ENCODE measurements at places on chromosomes 2 and 18.

GRCh38 chr2:71451705-71452104 is 1.7 kb upstream of the DYSF start:
- DNase-seq: no peak

DNA sequence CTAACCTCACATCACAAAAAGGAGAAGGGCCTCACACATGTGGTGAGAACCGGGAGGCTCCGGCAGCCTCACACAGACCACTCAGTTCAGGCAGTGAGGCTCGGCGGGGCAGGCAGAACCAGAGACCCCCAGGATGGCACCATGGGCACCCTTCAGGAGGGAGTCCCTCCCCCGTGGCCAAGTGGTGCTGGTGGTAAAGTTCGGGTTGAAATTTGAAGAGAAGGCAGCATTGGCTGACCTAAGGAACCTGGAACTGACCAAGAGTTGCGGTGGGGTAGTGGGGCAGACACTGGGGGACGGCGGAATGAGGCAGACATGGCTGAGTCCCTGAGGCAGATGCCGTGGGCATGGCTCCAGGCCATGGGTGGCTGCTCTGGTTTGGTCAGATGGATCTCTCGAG is 239.3 kb upstream of the MYT1L start:
- no peak for DNase-seq

DNA sequence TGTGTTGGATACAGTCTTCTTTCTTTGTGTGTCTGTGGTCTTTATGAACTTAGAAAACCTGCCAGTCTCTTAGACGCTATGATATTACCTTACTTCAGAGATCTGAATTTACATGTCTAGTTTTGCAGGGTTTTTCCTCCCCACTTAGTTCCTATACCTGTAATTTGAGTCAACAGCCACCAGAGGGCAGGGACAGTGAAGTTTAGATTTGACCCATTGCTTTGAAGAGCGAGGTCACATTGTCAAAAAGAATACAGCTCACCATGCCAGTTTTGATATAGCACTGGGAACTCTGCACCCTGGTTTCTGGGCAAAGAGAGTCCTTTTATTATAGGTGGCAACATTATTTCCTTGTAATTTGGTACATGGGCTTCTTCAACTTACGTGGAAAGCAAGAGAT is 102.3 kb downstream of the MAPK4 start:
- no peak for DNase-seq

DNA sequence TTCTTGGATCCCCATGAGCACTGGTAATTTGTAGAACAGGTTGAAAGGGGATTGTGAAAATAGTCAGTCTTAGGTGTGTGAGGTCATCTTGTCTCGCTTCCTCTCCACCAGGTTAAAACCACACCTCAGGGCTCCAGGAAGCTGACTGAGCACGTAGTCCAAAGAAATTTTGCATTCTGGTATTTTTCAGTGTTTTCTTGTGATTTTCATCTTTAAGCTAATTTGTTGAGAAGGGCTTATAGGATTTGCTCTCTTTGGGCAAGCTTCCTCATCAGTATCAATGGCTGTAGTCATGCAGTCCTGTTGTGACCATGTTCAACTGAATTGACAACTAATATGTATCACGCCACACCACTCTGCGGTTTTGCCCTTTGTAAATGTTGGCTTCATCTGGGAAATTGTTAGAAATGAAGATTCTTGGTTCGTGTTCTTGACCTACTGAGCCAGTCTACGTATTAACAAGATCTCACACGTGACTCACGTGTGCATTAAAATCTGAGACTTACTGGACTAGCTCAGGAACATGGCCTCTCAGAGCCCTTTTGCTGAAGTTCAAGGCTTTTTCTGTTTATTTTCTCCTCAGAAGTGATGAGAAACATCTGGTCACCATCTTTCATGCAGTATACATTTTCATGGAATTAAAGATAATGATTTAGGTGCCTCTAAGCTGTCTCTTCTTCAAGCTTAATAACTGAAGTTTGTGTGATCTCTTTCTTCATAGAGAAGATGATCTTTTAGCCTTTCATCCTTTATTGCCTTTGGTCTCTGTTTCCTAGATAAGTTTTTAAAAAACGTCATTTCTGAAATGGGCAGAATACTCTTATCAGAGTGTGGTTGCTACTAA is 32.8 kb downstream of the FMNL2 start:
- peak; percentile 24 for DNase-seq

DNA sequence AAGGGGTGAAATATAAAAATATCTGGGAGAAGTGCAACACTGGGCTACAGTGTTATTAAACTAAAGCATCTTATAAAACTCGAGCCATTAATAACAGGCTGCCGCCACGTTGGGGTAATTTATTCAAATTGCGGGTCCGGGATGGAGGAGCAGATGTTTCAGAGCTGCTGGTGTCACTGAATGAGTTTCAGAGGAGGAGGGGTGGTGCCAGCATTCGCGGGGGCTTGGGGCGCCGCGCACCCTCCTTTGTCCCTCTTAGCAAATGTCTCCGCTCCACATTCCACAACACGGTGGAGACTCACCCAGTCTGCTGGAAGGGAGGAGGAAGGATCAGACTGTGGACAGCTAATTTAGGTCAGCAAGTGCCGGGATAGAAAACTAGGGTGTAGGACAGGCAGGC is 260.5 kb downstream of the CELF4 start:
- no peak for DNase-seq

DNA sequence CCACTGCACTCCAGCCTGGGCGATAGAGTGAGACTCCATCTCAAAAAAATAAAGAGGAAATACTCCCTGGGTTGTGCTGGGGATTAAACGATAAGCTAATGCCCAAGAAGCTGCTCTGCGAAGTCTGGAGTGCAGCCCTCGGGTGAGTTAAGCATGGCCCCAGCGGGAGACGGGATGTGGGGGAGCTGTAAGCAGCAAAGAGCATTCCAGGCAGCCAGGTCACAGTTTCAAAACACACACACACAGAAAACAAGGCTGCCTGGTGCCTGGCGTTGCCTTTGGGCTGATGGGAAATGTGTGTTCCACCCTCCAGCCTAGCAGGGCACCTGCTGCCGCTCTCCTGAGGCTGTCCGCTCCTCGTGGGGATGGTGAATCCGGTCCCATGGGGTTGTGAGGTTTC is 24.1 kb downstream of the ODC1 start:
- peak; percentile 92 for DNase-seq

- DNase-seq: peak; percentile 27
These were observed 5.1 kb downstream of the ZNF236 start for GRCh38 chr18:76827205-76828200.

DNA sequence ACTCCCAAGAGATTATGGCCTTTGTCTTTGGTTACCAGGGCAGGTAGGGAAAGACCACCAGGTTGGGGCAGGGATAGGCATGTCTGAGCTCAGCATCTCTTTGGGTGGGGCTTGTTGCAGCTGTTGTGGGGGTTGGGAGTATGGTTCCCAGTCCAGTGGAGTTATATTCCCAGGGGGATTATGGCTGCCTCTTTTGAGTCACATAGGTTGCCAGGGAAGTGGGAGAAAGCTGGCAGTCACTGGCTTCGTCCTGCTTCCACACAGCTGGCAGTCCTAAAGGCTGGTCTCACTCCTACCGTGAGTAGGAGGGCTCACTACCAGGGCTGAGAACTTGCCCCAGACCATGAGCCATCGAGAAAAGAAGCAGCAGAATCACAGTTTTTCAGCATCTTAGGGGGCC is 79.1 kb downstream of the LYPD6 start:
- no peak for DNase-seq

DNA sequence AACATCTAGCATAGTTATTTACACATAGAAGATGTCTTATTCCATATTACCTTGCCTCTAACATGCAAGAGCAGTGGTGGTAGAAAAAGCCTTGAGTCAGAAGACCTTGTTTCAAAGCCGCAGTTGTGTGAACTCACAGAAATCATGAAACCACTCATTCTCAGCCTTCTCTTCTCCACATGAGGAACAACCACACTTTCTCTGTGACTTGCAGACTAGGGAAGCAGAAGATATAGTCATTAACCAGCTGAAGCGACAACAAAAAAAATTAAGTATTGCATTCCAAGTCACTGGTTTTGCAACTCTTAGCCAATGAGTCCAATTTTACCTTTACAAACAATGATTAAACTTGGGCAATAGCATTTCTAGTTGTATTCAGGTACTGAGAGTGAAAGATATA is 19.0 kb downstream of the TWSG1 start:
- DNase-seq: no peak

DNA sequence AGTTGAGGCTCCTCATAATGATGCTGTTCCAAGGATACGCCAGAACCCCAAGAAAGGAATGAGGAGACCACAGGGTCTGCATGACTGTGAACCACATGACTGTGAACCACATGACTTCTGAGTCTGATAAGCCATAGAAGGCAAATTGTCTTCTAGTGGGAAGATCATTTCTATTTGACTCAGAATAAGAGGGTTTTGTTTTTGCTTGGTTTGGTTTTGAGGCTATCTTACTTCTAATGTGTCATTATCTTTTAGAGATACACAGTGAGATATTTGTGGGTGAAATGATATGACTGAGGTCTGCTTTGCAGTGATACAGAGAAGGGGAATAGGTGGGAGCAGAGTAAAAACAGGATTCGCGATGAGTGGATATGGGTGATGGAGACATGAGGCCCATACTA is 28.9 kb upstream of the BCL2L11 start:
- DNase-seq: no peak

DNA sequence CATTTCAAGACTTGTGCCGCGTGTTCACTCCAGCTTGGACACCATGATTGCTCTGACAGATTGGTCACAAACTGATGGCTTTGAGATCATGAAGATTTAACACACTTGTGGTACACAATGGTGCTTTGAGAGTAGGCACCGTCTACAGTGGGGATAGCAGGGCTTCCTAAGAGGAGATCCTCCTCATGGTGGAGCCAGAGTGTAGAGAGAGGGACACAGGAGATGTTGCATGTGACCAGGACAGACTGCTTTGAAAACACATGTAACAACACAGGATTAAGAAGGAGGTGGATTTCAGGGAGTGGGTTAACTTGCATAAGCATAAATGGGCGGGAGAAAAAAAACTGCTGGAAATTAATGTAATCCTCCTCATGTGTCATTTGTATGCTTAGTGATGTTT is 95.7 kb upstream of the LINC00305 start:
- no peak for DNase-seq

DNA sequence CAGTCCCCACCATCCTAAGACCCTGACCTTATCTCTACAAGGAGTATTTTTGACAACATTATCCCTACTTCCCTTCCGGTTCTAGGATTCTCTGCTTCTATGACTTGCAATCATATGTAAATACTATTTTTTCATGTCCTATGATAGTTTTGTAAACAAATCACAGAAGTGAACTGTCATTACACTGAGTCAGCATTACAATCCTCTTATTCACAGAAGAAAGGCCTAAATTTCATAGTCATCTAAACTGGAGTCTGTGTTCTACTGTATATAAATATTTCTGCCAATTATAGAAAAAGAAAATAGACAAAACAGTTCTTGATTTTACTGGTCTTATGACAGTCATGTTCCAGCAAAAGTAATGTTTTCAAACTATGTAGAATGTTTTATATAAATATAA is 265.1 kb downstream of the NCKAP5 start:
- DNase-seq: peak; percentile 48

DNA sequence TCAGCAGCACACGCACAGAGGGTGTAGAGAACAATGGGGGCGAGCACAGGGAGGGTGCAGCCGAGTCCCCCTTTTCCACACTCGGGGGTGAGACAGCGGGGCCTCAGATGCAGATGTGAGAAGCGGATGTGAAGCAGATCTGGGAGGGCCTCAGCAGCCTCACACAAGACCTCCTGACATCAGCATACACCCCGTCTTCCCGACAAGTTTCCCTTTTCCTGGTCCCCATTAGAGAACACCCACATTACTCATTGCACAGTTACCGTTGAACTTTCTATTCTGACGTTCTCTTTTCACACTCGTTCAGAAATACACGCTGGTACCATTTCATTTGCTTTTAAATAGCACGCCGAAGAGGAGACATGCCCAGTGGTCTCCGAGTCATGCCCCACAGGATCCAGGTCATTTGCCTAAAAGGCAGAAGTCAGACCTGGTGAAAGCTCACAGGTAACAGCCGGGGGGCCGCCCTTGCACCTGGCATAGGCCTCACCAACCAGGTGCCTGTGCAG is 129.5 kb upstream of the ID2 start:
- no peak for DNase-seq

GRCh38 chr2:129055824-129056223 is 737.2 kb upstream of the HS6ST1 start:
- no peak for DNase-seq

GRCh38 chr2:37842732-37843440 is 82.2 kb upstream of the RMDN2 start:
- DNase-seq: no peak

- DNase-seq: no peak
These were observed 145.3 kb upstream of the DAPL1 start for GRCh38 chr2:158649846-158650245.

- no peak for DNase-seq
These were observed 9.8 kb downstream of the ADCY3 start for GRCh38 chr2:24910245-24910644.

GRCh38 chr2:236915726-236916125 is 170.0 kb upstream of the COPS8 start:
- DNase-seq: no peak

GRCh38 chr2:63060472-63060991 is 9.9 kb downstream of the OTX1 start:
- no peak for DNase-seq

DNA sequence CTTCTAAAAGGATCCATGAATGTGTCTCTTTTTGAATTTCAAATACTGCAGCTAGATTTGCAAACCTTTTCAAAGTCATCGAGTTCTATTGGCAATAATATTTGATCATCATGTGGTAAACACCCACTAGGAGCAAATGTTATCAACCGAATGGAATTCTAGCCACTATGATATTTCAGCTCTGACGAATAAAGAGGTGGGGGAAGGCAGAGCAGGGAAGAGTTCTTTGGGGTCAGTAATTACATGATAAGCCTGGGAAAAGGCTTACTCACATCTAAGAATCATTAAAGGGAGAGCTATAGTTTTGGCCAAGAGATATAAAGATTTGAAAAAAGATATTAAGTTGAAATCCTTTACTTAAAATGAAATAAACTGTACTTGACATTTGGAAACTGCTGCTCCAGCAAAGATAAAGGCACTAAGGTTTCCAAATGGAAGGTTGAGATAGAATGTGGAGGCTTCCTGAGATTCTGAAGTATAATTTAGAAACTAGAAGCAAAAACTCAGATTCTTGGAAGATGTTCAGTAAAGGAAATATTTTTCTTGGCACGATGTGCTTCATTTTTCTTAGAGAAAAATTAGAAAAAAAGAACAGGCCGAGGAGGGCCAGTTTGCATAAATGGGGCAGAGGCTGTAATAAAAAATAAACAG is 104.7 kb upstream of the ARHGAP28 start:
- peak; percentile 82 for DNase-seq

GRCh38 chr2:161306919-161307318 is 1.3 kb upstream of the PSMD14 start:
- DNase-seq: no peak

- DNase-seq: peak; percentile 56
These were observed 39.1 kb upstream of the DLX1 start for GRCh38 chr2:172046080-172046678.

GRCh38 chr2:15136639-15137038 is 424.5 kb downstream of the NBAS start:
- no peak for DNase-seq

DNA sequence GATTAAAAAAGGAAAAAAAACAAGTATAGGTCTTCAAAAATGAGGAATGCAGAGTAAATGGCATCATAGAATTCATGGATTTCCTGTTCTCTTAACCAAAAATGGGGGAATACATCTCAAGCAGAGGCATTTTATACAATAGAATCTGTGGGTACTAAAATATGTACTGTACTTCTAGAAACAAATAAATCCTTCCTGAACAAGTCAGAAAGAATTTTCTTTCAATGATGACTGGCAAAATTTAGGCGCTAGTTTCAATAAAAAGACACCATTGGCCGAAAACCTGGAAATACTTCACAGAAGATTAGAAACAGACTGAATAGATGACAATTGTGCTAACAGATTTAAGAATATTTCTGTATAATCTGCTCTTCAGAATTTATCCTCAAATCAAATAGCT is 15.1 kb downstream of the TRAK2 start:
- peak; percentile 32 for DNase-seq

Data from fibroblast of skin of right quadriceps (primary cell).